ENCODE measurements at places on chromosomes 1 and 21. TPM values are rescaled to one million over a fixed set of nuclear protein-coding genes. Genes with fewer than 3 reads are reported as not detected.

Gene SPATA46
- not detected for total RNA-seq

DNA sequence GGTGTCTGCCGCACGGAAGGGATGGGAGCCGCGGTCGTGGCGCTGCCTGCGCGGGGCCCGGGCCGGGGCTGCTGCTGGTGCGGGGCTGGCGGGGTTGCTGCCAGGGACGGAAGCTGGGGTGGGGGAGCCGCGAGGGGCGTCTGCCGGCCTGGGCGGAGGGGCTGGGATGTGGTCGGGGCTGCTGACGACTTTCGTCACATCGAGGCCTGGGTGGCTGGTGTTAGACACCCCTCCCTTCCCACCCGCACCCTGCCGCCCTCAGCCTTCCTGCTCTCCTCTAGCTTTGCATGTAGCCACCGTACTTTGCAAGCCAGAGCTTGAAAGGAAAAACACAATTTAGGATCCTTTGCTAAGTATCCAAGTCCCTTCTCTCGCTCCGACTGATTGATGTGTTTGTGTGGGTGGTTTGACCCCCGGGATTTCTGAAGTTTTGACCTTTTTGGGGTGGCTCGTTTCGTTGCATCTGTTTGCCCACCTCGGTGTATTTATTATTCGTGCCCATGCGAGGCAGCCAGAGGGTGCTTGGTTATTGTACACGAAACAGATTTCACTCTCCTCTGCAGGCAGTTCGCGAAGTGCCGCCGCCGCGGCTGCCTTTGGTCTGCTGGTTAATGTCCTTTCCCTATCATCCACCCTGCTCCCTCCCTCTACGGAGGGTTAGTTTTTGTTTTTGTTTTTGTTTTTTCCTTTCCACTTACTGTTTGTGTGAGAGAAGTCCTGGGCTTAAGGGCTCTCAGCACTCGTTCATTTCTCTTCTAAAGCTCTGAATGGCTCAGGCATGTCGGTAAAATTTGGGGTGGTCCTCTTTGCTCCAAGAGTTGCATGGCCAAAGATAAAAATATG lies 868 bp downstream of the C1orf21 start:
- peak; percentile 49 for DNase-seq

- DNase-seq, result no peak
Measured at GRCh38 chr1:226486161-226486560, 62.4 kb upstream of the STUM start.

Gene ISG15
- total RNA-seq, result 40.8 TPM

DNA sequence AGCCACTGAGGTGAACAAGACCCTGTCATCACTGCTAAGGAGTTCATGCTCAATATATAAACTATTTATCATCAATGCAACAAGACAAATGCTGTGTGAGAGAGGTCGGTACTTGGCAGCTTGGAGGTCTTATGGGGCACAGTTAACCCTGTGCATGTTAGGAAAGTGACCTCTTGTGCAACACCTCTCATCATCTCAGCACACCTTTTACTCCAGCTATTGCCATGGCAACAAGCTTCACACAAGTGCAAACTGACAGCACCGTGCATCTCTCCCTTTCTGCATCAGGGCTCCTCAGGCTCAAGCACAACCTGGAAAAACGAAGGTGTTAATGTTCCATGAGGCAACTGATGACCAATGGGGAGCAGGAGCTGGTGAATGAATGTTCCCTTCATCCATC lies 14.7 kb upstream of the MYSM1 start:
- no peak for DNase-seq

Gene CRB1
- total RNA-seq, result not detected

DNA sequence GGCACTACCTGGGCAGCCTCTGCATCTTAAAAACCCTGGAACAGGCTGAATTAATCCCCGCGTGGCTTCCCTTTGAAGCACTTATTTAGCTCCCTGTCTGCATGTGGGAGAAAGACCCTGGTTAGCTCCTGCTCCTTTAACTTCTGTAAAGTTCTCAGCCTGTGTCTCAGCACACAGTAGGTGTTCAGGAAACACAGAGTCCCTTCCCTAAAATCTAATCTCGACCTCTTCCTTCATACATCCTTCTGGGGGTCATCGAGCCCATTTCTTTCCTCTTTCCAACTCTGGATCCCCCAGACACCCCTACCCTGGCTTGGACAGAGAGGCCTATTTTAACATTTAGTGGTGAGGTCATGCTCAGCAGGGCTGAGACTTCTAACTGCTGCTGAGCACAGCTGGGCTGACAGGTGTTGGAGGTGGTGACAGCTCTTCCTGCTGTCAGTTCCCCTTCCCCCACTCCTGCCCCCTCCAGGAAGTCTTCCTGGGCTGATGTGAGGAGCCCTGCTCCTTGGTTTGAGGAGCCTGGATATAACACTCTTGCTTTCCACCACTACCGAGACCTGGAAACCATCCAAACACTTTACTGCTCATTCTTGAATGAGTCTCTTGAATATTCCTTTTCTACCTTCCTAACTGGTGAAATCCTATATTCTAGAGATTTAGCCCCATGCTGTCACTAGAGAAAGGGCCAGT lies 5.3 kb downstream of the E2F2 start:
- DNase-seq, result no peak

Gene AKNAD1
- total RNA-seq, result not detected

DNA sequence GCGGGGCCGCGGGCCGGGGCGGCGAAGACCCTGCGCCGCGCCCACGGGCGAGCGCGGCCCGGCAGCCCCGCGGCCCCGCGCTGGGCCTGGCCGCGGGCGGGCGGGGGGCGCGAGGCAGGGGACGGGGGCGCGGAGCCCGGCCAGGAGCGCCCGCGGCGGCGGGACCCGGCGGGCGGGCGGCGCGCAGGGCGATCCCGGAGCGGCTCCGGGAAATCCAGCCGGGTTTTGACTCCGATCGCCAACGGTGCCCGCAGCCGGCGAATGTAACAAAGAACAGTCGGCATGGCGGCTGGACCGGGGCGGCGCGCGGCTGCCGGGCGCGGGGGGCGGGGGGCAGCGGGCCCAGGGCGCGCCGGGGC lies 334 bp downstream of the PRDM15 start:
- peak; percentile 69 for DNase-seq

DNA sequence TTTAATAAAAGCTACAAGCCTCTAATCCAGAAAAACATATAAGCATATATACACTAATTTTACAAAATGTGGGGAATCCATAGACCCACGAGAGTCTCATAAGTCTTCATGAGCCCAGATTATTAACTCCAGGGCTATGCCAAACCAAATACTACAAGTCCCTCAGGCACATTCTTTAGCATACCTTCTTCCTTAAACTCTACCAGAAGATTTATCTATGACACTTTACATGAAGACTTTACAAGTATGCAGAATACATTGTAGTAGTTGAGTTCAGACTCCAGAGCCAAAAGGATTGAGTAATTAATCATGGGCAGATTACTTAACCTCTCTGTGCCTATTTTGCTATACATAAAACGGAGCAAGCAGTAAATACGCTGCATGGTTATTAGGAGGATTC lies 793.7 kb upstream of the ADGRL2 start:
- DNase-seq, result no peak

Gene HPCAL4
- total RNA-seq, result 0.15 TPM

Gene FCRL3
- total RNA-seq, result not detected
